KG1 (cell line): ENCODE measurements at places on chromosomes 11 and 22.
A peak's percentile ranks its signal among the peaks of the same experiment; 100 is the strongest.

GRCh38 chr11:131279654-131280384 lies 90.6 kb upstream of the NTM start:
- no peak for DNase-seq

GRCh38 chr22:49402169-49402568 lies 425.5 kb downstream of the BRD1 start:
- DNase-seq = no peak

DNA sequence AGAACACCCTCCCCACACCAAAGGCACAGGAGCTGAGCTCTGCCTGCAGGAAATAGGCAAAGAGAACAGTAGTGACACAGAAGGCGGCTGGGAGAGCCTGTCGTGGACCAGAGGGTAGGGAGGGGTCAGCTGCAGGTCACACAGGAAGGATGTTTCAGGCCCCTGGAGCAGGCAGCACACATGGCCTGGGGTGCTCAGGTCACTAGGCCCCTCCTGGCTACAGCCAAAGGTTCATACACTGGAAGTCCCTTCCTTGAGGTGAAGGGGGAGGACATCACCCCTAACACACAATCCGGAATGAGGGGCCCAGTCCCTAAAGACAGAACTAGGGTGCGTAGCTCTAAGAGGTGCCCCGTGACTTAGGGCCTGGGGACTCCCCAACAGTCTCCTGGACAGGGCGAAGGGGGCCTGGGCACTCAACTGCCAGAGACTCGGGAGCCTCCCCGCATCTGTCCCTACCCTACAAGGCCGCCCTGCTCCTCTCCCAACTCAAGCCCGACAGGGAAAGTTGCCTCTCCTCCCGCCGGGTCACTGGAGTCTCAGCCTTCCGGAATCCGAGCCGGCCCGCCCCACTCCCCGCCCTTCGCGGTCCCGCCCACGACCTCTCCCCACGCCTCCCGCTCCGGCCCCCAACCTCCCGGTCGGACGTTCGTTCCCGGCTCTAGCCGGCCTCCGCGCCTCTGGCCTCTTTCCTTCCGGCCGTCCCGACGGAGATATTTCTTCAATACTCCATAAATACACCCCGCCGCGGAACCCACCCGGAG lies at the start of gene CYB5R2:
CYB5R2 (minus strand) TSS at position 541 of the 764 bp plus-strand sequence. CDS start 675 bp downstream, outside the sequence.
- DNase-seq = no peak

GRCh38 chr11:68584097-68584496 lies 100.2 kb upstream of the GAL start:
- peak; percentile 22 for DNase-seq

DNA sequence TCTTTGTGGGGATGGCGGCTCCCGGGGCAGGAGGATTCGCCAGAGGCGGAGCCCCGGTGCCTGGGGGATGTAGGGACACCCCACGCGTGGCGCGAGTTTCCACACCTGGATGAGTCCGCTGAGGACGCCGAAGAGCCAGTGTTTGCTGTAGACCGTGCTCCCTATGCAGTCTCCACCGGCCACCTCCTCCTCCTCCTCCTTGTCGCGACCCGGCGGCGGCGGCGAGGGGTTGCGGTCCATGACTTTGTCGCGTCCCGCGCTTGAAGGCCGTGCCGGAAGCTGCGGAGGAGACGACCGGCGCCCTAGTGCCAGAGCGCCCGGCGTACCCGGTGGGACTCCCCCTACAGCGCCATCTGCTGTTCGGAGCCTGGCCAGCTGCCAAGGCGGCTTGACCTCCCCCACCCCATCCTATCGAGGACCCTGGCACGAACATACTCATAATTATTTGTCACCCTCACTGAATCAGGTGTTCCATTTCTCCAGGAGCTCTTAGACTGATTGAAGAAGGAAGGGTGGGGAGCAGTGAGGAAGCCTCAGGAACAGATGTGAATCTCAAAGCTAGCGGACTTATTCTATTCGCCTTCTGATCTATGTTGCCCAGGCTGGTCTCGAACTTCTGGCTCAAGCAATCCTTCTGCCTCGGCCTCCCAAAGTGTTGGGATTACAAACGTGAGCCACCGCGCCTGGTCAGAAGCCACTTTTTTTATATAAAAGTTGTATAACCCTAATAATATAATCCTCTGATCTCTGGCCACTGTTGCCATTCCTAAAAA lies at the start of gene SAAL1:
SAAL1 (minus strand) TSS at position 281 of the 773 bp plus-strand sequence; CDS start at position 240, 41 bp downstream.
- peak; percentile 87 for DNase-seq

DNA sequence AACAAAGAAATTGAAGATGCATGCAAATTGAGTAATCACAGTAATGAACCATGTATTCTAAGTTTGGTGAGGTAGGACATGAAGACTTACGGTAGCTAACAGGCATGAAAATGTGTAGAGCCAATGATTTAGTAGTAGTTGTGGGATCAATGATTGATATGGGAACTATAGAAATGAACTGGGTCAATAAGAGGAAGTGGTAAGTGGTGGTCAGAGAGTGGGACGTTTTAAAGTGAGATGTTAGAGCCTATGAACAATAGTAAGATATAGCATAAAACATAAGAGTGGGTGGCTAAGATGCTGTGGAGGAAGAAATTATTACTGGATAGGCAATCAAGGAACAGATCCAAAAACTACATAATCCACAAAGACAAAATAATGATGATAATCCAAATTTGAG lies 45.0 kb downstream of the DLG2 start:
- no peak for DNase-seq

DNA sequence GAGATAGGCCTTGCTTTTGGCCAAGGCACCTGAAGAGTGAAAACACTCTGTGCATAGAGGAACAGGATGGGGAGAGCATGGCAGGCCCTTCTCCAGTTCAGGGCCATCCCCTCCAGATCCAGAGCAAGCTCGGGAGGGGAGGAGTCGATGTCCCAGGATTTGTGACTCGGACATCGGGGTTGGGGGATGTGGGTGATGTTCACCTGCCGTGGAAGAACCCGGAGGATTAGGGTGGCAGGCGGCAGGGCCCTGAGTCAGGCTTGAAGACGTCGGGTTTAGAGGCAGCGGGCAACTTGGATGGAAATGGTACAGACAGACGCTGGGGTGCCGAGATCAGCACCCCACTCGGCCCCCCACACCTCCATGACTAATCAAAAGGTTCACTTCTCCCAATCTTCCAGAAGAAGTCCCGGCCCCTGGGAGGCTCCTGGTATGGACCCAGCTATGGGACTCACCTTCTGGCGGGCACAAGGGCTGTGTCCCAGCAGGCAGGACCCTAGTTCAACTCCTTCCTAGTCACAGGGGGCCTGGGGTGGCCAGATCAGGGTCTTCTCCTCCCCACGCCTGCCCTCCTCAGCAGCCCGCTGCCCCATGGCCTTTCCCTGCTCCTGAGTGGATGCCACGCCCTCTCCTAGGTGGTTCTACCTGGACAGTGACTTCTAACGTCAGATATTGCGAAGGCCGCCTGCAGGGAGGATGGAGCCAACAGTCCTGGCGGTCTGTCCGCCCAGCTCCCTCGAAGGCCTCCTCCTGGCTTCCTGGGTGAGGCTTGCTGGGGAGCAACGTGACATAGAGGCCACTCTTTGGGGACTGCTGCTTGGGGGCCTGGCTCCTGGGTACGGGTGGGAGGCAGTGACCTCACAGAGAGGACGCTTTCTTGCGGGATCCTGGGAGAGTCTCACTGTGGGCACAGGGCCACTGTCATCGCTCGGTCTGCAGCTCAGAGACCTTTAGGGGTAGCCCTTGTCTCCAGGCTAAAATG lies 792.5 kb downstream of the BRD1 start:
- DNase-seq = no peak

GRCh38 chr22:21764038-21764804 lies 28.6 kb upstream of the YPEL1 start:
- DNase-seq = no peak

- no peak for DNase-seq
These were observed 129.7 kb downstream of the TRIM44 start for GRCh38 chr11:35792148-35792845.

DNA sequence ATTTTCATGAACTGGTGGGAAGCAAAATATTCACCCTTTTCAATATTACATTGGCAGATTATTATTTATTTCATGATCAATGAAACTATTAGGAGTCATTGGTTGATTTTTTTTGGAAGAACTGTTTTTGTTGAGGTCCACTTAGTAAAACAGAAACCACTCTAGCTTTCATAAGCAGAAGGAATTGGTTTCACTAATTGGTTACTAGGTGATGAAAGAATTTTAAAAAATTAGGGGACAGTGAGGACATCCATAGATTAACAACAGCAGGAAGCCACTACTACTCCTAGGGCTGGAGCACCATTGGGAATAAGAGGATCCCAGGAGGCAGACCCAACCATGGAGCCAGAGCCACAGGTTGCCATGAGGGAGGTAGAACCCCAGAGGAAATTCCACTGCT lies 74.4 kb upstream of the KCNA4 start:
- no peak for DNase-seq

- no peak for DNase-seq
These were observed 9.9 kb downstream of the CTSC start for GRCh38 chr11:88327462-88328143.

DNA sequence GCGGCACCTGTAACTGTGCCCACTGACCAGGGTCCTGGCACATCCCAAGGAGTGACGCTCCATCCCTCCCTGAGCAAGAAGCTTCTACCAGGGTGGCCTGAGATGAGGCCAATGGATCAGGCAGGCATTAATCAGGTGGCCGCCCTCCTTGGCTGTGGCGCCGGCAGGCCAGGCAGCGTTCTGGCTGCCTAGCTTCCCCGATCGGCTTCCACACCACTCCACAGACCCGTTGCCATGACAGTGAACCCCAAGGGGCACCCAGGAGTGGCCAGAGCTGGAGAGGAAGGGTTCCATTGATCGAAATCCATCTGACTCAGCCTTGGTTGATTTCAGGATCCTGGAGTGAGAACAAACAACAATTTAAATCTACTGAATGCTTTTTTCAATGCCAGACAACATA lies 20.5 kb downstream of the LRRC55 start:
- no peak for DNase-seq

DNA sequence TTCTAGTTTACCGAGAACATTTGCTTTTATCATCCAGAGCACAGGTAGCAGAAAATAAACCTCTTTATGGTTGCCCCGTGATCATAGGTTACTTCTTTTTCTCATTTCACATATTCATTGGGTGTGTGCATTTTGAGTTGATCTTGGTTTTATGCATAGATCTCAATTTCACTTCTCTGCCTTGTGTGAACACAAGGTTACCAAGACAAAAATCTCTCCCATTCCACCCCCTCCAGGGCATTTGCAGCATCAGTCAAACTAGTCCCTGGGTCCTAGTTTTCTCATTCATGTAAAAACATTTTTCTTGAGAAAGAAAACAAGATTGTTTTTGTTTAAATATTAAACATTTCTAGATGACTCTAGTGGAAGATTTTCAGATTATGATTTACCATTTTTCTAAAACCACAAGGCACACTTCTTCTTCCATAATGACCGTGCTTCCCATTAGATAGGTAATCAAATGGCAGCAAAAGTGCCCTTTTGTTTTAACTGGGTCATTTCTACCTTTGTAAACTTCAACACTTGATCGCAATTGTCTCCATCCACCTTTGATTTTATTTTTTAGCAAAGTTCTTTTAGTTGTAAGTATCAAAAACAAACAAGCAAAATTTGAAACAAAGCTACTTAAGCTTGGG lies 526.6 kb upstream of the CADM1 start:
- no peak for DNase-seq

- DNase-seq = no peak
These were observed 18.1 kb upstream of the LINC01488 start for GRCh38 chr11:69463181-69463994.
